ENCODE measurements at places on chromosomes 12 and 14.

- DNase-seq = no peak
Observed at GRCh38 chr14:76305268-76305826, 70.6 kb upstream of the ESRRB start.

DNA sequence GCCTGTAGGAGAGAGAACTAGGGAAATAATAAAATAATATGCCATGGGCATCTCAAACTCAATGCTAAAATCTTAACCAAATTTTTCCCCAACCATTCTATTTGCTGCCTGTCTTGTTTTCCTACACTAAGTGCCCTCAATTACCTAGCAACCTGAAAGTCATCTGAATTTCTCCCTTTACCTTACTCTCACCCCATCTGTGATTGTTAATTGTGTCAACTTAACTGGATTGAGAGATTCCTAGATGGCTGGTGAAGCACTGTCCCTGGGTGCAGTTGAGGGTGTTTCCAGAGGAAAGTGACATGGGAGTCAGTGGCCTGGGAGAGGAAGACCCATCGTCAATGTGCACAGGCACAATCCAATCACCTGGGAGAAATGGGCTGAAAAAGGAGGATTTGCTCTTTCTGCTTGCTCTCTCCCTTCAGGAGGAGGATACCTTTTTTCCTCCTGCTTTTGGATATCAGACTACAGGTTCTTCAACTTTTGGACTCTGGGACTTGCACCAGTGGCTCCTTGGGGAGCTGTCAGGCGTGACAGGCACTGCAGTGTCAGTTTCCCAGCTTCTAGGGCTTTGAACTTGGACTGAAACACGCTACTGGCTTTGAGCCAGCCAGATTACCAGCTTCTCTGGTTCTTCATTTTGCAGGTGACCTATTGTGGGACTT lies 100.1 kb downstream of the PPP1R12A start:
- DNase-seq = no peak

DNA sequence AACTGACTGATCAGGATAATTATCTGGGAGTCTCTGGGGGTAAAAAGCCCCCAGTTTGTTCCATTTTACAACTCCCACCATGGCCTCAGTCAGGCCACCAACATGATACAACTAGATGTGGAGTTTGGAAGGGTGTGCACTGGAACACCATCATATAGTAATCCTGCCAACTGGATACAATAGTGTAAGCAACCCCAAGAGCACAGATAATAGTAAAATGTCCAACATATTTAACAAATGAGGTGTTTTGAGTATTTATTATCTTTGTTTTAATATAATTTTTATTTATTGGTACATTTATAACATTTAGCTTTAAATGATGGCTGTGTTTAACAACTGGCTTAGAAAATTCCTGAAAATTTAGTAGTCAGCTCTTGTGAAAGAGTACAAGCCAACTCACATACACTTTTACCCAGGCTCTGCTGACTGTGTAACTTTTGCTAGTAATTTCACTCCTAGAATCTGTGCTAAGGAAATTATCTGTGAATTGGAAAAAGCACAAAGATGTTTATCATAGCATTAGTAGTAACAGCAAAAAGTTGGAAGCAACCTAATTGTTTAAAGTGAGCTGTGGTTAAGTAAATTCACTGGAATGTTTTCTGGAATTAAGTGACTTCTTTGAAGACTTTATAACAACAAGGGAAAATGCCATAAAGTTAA lies 196.8 kb downstream of the RAD51B start:
- peak; percentile 73 for DNase-seq

DNA sequence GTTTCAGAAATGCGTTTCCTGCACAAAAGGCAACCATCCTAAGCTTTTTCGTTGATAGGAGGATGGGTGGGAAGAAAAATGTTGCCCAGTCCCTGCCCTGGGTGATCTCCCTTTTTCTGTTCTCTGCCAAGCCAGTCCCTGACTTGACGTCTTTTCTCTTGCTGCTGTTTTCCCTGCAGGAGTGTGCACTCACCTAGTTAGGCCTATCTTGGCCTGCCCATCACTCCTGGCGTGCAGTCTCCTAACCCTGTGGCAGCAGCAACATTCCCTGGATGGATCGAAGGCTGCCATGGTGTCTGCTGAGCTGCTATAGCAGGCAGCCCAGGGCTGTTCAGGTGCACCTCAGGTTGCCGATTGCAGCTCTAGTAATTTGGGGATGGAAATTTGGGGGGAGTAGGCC lies 1.2 kb downstream of the UNC119B start:
- no peak for DNase-seq

- DNase-seq = no peak
Observed at GRCh38 chr14:90750191-90750590, 66.0 kb downstream of the TTC7B start.

- peak; percentile 9 for DNase-seq
Observed at GRCh38 chr12:128259556-128260070, 7.4 kb upstream of the TMEM132C start.

DNA sequence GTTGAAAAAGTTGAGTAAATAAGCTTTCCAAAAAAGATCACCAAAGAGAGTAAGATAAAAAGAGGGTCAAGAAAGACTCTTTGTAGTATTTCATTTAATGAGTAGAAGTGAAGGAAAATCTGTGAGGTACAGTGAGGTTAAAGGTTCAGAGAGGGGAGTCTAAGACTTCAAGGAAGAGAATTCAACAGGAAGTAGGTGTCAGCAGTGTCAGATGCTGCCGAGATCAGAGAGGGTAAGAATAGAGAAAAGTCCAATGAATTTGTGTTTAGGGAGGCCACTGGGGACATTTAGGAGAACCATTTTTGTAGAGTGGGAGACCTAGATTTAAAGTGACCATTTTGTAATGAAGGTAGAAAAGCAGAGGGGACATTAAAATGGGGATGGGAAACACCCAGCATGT lies 71.6 kb upstream of the KRAS start:
- DNase-seq = no peak

GRCh38 chr12:2561367-2561766 lies 233.4 kb upstream of the FKBP4 start:
- DNase-seq = no peak

- DNase-seq = peak; percentile 21
Observed at GRCh38 chr12:132143336-132144071, 615 bp downstream of the DDX51 start.

All from iris pigment epithelial cell (primary cell).